A549 treated with GW870086 at 1 μM for 4 hours (cell line): ENCODE measurements at places on chromosomes 2 and 18. TPM values are rescaled to one million over a fixed set of nuclear protein-coding genes. Genes with fewer than 3 reads are reported as not detected.

The NT5C1B gene
- total RNA-seq = not detected in 5 replicates

The SGO2 gene
- 10.3 to 17.6 TPM (median 13.6 TPM) in 5 replicates for total RNA-seq

The SDC1 gene
- 161 to 208 TPM (median 194 TPM) in 5 replicates for total RNA-seq

The EVA1A gene
- total RNA-seq = 9.1 to 11.8 TPM (median 10.9 TPM) in 5 replicates

The SLC19A3 gene
- 1.6 to 2.6 TPM (median 2.3 TPM) in 5 replicates for total RNA-seq

The TNS1 gene
- 12.4 to 26.9 TPM (median 19.2 TPM) in 5 replicates for total RNA-seq

The DYSF gene
- total RNA-seq = 0.50 to 0.97 TPM (median 0.70 TPM) in 5 replicates

The CYP27A1 gene
- total RNA-seq = 0.11 to 0.32 TPM (median 0.15 TPM) in 5 replicates

The CCDC121 gene
- 2.5 to 4.7 TPM (median 4.2 TPM) in 5 replicates for total RNA-seq

The UGT1A8 gene
- 0.07 to 0.28 TPM in 2 of 5 replicates, not detected in the others for total RNA-seq

The SCN2A gene
- total RNA-seq = not detected in 5 replicates

The GEN1 gene
- 8.9 to 14.4 TPM (median 12.9 TPM) in 5 replicates for total RNA-seq

The TET3 gene
- total RNA-seq = 6.1 to 8.8 TPM (median 8.2 TPM) in 5 replicates

The GCG gene
- not detected in 5 replicates for total RNA-seq

The TYMS gene
- total RNA-seq = 166 to 177 TPM (median 168 TPM) in 5 replicates

The MBD2 gene
- 28.8 to 59.2 TPM (median 53.4 TPM) in 5 replicates for total RNA-seq

The CDH20 gene
- total RNA-seq = not detected in 5 replicates

The KCNJ3 gene
- total RNA-seq = not detected in 5 replicates

The RAMP1 gene
- not detected in 5 replicates for total RNA-seq

The ZSWIM2 gene
- not detected in 5 replicates for total RNA-seq

The PSMA8 gene
- not detected in 5 replicates for total RNA-seq

The IKZF2 gene
- 0.13 to 0.41 TPM (median 0.25 TPM) in 5 replicates for total RNA-seq

The NDUFB3 gene
- total RNA-seq = 124 to 169 TPM (median 144 TPM) in 5 replicates

The GNLY gene
- total RNA-seq = 0.28 TPM in 1 of 5 replicates, not detected in the others
